ENCODE measurements at places on chromosomes 12 and 14.

- DNase-seq, result peak; percentile 5
Observed at GRCh38 chr14:100591453-100592371, 4.5 kb upstream of the BEGAIN start.

DNA sequence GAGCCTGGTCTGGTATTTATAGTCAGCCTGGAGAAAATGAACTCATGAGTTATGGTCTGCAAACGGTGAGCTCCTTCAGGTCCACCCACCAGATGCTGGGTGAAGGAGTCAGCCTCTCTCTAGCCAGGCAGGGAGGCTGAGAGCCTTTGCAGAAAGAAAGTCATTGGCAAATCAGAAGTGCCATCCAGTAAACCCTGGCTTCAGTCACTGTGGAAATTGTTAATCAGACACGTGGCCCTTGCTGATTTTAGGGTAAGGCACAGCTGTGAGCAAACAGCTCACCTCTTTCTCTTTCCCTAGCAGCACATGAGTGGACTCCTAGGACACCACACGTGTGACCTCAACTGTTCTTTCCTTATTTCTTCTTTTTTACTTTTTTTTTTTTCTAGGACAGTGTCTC, 44.9 kb downstream of the CHST11 start:
- no peak for DNase-seq

DNA sequence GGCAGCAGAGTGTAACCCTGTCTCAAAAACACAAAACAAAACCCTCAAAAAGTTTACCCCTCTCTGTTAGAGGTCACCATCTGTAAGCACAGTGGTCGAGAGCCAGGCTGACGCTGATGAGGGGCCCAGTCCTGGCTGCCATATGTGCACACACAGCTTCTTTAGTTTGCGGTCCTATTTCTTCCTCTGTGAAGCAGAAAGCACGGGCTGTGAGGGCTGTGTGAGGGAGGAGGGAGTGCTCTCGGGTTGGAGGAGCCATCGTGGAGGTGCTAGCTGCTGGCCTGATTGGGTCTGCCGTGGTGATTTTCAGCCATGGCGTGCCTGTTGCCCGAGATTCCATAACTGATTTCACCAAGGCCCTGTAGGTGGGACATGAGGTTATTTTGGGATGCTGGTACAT, 3.5 kb downstream of the ULK1 start:
- no peak for DNase-seq

- DNase-seq, result no peak
Observed at GRCh38 chr14:67982711-67983608, 163.4 kb downstream of the RAD51B start.

GRCh38 chr14:103725739-103726395, 10.3 kb downstream of the ZFYVE21 start:
- no peak for DNase-seq

- no peak for DNase-seq
Observed at GRCh38 chr14:30085943-30086342, 158.3 kb upstream of the PRKD1 start.

DNA sequence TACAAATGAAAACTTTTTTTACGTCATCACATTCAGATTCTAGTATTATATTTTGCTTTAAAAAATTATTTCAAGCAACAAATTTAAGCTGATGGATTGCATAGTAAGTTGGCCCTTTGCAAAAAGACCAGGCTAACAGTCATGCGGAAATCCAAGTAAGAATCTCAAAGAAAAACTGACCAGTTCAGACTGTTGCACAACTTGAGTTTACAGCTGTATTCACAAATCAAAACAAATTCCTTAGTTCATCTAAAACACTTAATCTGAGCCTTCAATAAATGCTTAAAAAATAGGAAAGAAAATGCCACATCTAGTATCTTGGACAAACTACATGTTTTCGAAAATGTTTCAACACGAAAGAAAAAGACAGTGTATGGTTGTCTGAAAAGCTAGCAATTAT, 847 bp downstream of the CCDC59 start:
- no peak for DNase-seq

DNA sequence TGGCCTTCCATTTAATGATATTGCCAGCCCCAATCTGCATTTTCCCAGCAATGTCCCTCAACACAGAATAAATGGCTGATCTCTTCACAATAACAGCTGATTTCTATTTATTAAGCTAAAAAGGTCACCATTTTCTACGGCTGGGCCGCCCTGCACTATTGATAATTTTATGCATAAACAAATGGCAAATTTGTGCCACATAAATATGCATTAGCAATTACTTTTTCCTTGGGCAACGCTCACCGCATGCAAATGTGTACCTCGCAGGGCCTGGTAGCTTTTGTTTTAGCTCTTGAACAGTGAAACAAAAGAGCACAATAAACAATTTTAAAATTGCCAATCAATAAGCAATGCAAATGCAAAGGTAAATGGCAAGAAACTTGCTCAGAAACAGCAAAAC, 331.9 kb upstream of the SOX5 start:
- no peak for DNase-seq

DNA sequence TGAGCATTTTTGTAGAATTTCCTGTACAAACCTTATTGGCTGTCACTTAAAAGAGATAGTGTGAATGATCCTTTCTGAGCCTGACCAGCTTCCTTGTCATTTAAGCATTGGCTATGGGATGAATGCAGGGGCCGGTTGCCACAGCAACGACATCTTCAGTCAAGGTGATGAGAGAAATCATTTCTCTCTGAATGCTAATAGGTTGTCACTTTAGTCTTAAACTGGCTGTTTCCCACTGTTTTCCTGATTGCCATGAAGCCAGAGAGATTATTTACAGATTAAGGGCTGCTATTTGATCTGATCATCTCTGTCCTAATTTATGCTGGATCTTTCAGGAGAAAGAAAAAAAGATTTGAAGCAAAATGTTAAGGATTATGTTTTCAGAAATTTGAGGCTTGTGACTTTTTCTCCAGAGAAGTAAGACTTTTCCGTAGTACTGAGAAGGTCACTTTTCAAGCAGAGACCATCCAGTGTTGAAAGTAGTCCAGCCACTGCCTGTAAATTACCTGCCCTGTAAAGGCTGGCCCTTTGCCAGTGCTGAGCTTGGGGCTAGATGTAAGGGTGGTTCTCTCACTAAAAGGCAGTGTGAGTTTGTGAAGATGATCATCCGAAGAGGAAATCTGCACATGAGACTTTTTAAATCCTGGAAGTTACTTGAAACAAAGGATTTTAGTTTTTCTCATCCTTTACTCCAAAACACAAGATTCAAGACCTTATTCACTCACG, 235.6 kb downstream of the DACT1 start:
- DNase-seq, result no peak

DNA sequence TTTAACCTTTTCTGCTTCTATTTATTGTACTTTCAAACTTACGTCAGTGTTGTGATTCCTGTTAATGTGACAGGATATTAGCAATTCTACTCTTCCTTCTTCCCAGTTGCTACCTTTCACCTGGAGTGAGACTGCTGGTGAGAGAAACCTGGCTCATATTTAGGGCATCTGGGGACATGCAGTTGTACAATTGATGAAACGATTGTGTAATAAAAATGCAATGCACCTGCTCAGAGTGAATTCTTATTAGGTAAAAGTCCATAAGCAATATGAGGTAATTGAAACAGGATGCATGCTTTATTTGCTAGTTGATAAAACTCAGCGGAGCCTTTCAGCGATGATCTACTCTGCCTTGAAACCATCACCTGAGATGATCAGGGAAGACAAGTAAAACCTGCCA, 116.1 kb upstream of the FBXO33 start:
- no peak for DNase-seq

DNA sequence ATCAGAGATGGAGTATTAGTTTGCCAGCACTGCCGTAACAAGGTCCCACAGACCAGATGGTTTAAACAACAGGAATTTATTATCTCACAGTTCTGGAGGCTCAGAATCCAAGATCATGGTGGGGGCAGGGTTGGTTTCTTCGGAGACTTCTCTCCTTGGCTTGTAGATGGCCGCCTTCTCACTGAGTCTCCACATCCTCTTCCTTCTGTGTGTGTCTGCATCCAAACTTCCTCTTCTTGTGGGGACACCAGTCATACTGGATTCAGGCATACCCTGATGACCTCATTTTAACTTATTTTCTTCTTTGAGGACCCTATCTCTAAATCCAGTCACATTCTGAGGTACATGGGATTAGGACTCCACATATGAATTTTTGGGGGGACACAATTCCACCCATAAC, 455.5 kb downstream of the RGS6 start:
- no peak for DNase-seq

DNA sequence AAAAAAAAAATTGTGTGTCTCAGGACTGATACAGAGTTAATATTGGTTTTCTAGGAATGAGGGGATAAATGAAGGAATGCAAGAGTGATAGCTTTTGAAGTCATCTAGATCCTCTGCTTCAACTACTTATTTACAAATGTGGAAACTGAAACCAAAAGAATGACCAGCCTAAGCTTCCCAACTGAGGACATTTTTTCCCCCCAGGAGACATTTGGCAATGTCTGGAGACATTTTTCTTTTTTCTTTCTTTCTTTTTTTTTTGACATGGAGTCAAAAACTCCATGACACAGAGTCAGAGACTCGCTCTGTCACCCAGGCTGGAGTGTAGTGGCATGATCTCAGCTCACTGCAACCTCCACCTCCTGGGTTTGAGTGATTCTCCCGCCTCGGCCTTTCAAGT, 15.3 kb downstream of the DLK1 start:
- DNase-seq, result no peak

GRCh38 chr12:38488866-38489265, 172.3 kb downstream of the ALG10B start:
- no peak for DNase-seq

DNA sequence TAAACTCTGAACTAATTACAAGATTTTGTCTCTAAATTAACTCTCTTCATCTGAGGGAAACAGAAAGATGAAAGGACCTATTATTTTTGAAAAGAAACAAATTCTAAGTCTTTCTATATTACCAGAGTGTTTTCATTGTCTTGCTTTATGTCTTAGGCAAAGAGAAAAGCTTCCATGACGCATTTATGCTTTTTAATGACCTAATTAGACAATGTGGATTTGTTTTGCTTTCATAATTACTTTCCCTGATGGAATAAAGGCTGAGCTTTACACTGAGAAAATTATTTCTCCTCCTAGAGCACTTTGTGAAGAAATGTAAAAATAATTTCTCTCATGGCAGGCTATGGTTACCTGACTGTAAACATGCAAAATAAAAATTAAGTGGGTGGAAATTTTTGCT, 138.0 kb upstream of the SLCO1C1 start:
- DNase-seq, result no peak

DNA sequence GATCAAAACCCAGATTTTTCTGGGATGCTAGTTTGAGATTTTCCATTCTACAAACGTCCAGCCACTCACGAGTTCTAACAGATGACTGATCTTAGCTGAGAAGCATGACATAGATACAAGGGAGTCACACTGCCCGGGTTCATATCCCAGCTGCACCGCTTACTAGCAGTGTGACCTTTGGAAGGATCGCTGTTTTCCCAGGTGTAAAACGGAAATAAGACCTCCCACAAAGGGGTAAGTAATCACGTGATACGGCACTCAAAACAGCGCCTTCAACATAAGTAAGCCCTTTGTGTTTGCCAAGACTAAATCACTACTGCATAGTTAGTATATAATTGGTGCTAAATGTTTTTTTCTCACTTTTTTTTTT, 624 bp upstream of the PWP1 start:
- peak; percentile 26 for DNase-seq

DNA sequence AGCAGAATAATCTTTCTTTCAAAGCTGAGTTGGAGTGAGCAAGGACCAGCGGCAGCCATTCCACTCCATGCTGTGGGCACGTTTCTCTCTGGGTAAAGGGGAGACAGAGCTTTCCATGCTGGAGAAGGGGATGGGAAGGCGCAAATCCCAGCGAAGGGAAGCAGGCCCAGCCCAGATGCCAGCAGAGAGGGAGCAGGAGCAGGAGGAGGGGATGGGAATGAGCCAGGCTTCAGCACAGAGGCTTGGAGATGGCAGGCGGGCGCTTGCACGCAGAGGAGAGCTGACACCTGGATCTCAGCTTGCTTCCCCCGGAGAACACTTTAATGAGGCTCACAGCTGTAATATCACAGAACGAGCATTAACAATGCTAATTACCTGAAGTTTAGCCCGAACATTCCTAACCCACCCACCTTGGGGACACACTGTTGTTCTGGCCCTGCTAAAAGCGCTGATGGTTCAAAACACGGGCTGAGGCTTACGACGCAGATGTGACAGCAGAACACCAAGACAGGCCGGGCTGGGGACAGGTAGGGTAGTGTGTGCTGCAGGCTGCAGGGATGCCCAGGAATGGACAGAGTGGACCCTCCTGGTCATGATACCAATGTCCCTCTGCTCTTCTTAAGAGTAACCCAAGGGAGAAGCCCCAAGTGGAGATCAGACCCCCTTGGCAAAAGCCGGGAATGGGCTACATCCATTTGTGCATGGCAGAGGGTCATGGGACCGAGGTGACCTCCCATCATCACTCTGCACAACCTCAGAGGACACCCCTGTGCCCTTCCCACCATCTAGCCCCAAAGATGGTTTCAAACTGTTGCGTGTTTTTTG, 288.6 kb downstream of the DPF3 start:
- no peak for DNase-seq

DNA sequence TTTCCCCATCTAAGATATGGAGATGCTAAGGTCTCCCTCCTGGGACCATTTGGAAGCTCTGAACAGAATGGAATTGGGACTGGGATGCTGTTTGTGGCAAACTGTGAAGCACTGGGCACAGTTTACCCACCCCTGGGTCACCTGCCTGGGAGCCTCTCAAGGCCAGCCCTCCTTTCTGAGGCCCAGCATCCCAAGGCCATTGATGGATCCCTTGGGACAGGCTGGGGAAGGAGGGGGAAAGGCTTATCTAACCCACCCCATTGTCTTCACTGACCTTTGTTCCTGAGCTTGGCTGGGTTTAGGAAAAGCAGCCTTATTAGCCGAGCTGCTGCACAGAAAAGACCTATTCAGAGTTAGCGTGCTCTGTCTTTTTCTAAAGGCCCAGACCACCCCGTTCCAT, 5.2 kb downstream of the CCDC85C start:
- no peak for DNase-seq

- no peak for DNase-seq
Observed at GRCh38 chr12:120453977-120454376, 7.7 kb downstream of the GATC start.

DNA sequence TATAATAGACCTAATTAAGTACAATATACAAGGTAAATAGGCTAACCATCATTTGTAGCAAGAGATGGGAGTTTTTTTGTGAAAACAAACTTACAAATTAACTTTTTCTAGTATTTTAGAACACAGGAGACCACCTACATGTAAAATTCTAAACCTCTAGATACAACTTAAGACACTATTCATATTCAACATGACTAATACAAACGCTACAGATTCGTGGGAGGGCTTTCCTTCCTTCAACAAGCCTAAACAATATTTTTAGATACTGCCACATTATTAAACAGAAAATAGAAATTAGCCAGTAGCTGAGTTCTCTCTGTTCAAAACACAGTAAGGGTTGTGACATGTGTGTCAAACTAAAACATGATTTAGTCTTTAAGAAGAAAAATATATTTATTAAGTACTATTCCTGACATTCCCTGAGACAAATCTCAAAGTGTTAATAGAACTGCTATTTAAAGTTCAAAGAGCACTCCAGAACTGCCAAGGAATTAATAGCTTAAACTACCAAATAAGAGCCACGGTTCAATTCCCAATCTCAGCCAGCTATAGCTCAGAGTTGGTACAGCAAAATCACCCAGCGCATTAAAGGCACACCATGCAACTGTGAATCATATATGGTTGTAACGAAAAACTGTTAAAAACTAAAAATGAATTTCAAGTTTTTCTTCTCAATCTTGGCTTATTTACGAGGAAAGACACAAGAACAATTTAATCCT, 10.7 kb downstream of the MED13L start:
- no peak for DNase-seq

- DNase-seq, result no peak
Observed at GRCh38 chr12:83954956-83955601, 957.5 kb downstream of the SLC6A15 start.

GRCh38 chr14:24232645-24233537, at the start of gene GMPR2:
Gene GMPR2, plus strand, starts transcription at chr14:24232929. Its CDS starts 325 bp downstream, at chr14:24233254.
- no peak for DNase-seq

Measured in activated CD8-positive, alpha-beta memory T cell treated with anti-CD3 and anti-CD28 coated beads, Interleukin-2, amount 50 U/mL, for 4 hours (primary cell).